Activated CD4-positive, alpha-beta T cell treated with anti-CD3 and anti-CD28 coated beads, Interleukin-2, Interleukin-6, amounts not matched to agents 100 ng/mL and 50 ng/mL, durations not matched to agents 16 hours and 8 hours (primary cell): ENCODE measurements at places on chromosomes 2 and 18.

GRCh38 chr2:166180951-166181812, 53.4 kb upstream of the SCN1A start:
- DNase-seq: peak; percentile 45

- no peak for DNase-seq
Observed at GRCh38 chr18:71798986-71799673, 745.0 kb downstream of the CBLN2 start.

DNA sequence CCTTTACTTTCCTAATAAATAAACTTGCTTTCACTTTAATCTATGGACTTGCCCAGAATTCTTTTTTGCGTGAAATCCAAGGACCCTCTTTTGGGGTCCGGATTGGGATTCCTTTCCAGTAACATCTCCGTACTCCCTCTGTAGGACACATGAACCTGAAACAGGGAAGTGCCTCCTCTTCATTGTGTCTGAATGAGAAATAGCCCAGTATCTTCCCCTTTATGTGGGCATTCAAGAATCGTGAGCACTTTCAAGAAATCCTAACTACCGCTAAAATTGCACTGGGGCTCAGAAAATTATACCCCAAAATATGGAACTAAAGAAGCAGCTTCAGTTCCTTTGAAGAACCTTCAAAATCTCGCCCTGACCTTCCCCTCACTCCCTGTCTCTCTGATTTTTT, 7.8 kb upstream of the POMC start:
- no peak for DNase-seq

GRCh38 chr2:16477648-16478047, 188.0 kb downstream of the CYRIA start:
- no peak for DNase-seq

- DNase-seq: no peak
Observed at GRCh38 chr2:17615147-17615546, 74.7 kb downstream of the VSNL1 start.

GRCh38 chr2:236873636-236874035, 212.1 kb upstream of the COPS8 start:
- DNase-seq: no peak

DNA sequence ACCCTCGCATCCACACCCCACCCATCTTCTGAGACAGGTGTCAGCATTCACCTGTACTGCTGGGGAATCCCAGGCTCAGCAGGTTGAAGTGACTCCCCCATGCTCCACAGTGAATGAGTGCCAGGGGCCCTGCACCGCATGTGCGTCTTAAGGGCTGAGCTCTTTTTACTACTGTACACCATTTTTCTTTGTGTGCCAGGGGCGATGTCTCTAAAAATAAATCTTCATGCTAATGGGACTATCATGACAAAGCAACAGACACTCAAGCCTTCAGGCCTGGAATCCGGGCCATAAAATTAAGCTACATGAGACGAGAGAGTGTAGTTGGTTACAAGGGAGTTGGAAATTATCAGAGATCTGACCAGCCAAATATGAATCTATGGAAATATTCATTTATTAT, 294.8 kb downstream of the LPIN1 start:
- DNase-seq: no peak

DNA sequence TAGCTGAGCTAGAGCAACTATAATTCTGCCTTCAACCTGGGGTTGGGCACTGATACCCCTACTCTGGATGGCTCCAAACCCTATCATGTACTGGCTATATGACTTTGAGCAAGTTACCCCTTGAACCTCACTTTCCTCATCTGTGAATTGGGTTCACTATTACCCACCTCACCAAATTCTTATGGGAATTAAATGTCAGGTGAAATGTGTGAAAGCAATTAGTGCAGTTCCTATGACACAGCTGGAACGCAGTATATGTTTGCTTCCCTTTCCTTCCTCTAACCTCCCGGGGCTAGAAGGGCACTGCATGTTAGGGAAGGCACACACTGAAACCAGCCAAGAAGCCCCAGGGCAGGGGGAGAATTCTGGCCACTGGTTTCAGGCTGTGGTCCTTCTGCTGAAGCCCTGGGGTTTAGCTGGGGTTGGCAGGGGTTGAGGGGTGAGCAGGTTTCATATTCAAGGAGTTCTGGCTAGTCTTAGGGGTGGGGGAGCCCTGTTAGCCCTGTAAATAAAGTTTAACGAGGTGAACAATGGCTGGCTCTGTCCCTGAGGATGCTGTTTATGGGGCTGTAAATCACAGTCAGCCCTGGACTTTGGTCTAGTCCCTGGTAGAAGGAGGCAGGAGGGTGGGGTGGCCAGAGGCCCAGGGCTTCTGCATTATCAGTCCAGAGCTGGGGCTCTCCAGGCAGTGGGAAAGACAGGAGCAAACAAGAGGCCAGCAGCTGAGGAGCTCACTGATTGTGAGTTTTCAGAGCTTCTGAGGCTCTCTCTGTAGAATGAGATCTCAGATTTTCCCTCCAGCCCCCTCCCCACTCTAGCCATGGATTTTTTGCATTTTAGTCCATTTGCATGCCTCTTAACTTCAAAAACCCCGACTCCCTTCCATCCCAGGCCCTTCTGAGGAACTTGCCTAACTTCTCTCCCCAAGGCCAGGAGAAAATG, 8.0 kb downstream of the PKDCC start:
- DNase-seq: no peak

DNA sequence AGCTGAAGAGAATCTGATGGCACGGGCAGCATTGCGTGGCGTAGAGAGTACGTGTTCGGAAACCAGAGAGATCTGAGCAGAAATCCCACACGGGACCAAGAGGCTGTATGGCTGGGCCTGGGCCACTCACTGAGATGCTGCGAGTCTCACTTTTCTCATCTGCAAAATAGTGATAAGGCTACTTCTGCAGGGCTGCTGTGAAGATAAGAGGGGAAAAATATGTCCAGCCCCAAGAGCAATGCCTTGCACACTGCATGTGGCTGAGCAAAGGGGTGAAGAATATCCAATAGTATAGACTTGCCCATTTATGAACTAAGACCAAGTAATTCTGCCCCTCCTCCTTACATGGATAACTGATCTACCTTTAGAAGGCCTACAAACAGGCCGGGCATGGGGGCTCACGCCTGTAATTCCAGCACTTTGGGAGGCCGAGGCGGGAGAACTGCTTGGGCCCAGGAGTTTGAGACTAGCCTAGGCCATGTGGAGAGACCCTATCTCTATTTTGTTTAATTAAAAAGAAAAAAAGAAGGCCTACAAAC, 3.1 kb downstream of the FECH start:
- no peak for DNase-seq

DNA sequence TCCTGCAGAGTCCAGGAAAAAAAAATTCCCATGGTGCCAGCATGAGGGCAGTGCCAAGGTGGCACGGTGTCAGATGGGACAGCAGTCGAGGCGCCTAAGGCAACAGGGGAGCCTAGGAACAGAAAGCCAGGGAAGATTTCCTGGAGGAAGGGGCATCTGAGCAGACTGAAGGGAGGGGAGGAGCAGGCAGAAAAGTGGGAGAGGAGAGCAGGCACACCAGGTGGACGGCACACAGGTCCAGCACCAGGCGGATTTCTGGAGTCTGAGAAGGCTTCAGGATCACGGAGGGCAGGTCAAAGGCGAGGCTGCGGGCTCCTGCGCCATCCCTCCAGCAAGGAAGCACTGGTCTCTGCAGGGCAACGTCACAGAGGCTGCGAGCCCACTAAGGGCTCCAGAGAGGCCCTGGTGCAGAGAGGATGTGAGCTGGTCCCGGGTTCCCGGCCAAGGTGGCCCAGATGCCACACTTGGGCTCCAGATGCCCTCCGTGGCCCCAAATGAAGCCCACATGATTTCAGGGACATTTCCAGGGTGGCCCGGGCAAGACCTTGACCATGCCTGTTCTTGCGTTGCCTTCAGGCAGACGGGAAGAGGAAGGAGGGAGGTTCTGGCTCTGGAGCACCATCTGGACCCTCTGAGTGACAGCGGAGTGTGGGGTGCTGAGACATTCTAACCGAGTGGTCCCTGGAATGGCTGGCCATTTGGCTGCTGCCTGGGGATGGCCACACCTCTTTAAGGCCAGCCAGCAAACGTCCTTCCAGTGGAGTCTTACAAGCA, 4.1 kb downstream of the HS6ST1 start:
- no peak for DNase-seq

GRCh38 chr2:15243762-15244161, 317.4 kb downstream of the NBAS start:
- no peak for DNase-seq
